ENCODE measurements at places on chromosomes 16 and 17.
A peak's percentile ranks its signal among the peaks of the same experiment; 100 is the strongest.

DNA sequence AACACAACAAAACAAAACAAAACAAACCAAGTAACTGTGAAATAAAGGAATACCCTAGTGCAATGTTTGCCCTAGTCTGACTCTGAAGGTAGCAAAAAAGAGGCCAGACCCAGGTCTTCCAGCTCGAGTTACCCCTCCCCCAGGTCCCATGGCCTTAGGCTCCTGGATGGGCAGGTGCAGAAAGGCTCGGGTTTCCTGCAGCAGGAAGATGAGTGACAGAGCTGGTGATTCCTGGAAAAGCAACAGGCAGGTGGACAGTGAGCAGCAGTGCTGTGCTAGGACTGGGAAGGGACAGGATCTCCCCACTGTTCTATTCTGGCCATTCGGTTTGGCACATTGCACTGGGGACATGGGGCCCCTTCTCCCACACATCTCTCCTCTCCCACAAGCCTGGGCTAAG, 42.9 kb upstream of the MRTFB start:
- DNase-seq = no peak

- DNase-seq = no peak
Observed at GRCh38 chr16:75044800-75045361, 46.1 kb downstream of the ZNRF1 start.

DNA sequence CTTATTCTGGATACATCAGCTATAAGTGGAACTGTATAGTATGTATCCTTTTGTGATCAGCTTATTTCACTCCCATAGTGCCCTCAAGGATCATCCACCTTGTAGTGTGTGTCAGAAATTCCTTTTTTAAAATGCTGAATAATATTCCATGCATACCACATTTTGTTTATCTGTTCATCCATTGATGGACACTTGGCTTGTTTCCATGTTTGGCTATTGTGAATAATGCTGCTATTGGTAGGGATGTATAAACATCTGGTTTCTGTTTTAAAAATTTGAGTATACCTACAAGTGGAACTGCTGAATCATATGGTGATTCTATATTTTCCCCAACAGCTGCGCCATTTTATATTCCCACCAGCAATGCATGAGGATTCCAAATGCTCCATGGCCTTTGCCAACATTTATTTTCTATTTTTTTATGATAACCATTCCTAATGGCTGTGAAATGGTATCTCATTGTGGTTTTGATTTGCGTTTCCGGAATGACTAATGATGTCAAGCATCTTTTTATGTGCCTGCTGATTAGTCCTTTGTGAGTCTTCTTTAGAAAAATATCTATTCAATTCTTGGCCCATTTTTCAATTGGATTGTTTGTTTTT, 11.6 kb downstream of the RCVRN start:
- DNase-seq = no peak

- DNase-seq = peak; percentile 96
Observed at GRCh38 chr17:4899341-4900230, at the start of gene C17orf107. Gene C17orf107 (plus strand): TSS chr17:4899536. CDS start chr17:4899763, 227 bp downstream.

- no peak for DNase-seq
Observed at GRCh38 chr17:73139296-73139695, 25.5 kb upstream of the SSTR2 start.

Measured in stimulated activated CD8-positive, alpha-beta memory T cell treated with anti-CD3 and anti-CD28 coated beads, Interleukin-7, amount 100 ng/mL, for 4 hours (primary cell).